Fibroblast of upper back skin (primary cell): ENCODE measurements at places on chromosomes 16 and 17.

DNA sequence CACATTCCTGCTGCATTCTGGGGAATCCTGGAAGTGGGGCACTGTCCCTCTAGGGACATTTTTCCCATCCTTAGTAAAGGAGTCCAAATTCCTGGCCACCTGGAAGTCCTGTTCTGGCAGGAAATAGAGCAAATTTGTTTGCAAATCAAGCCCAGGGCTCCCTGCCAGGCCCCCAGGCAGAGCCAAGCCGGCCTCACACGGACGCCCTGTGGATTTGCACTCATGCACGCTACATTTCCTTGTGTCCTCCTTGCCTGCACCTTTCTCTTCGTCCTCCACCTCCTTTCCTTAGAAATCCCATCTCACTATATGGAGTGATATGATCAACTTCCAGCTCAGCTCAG lies 7.0 kb upstream of the CALB2 start:
- DNase-seq = peak; percentile 7

- no peak for DNase-seq
These were observed 28.2 kb upstream of the DNAI2 start for GRCh38 chr17:74245871-74246270.

DNA sequence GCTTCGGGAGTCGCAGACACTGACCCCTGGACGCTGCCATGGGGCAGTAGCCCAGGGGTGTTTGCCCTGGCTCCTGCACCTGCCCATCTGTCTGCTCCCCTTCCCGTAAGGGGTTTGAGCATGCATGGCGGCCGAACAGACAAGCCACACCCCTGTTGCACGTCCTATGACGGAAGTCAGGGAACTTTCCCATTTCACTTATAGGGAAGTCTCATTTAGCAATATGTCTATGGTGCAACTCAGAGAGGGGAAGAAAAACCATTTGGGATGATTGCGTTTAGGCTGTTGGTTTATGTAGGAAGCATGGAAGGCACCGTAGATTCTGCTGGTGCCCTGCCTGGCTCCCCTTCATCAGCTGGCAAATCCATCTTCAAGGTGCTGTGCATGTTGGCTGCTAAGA lies 112.5 kb downstream of the HAPSTR1 start:
- DNase-seq = no peak

DNA sequence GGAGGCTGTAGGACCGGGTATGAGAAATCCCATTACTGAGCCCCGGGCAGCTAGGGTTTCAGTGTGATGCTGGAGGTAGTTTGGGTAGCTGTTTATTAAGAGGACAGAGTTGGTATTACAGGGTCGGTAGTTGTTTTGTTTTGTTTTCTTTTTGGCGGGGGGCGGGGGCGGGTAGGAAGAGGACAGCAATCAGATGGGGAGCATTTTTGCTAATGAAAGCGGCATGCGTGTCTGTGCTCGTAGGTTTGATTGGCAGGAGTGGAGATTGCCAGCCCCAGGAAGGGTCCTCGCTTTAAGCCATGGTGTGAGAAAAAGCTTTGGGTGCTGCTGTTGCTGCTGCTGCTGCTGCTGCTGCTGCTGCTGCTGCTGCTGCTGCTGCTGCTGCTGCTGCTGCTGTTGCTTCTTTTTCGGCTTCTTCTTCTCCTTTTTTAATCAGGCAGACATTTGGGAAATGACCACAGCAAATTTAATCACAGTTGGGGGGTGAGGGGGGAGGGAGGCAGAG lies 498.5 kb upstream of the ZFHX3 start:
- no peak for DNase-seq

DNA sequence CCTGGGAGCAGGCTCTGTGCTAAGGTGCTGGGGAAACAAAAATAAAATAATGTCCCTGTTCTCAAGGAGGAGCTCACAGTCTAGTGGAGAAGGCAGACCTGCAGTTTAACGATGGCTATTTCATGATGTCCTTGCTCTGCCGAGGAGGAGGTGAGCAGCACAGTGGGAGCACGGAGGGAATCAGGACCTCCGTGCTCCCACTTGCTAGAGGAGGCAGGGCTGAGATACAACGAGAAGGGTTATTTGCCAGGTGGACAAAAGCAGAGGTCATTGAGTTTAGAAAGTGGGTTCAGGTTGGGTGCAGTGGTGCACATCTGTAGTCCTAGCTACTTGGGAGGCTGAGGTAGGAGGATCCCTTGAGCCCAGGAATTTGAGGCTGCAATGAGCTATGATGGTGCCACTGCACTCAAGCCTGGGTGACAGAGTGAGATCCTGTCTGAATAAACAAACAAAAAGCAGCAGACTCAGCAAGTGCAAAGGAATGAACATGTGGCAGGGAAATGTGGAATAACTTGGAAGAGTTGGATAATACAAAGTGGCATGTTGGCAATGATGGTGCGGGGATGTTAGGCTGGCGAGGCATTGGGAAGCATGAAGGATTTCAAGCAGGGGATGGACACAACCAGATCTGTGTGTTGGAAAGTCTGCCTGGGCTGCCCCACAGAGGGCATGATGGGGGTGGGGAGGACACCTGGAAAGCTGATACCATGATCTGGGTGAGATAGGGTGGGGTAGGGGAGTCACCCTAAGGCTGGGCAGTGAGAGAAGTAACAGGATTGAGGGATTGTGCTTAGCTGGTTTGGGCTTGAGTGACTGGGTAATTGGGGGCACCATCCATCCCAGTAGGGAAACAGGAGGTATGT lies 12.8 kb upstream of the TNS4 start:
- DNase-seq = no peak

GRCh38 chr17:16155536-16155935 lies 59.8 kb downstream of the NCOR1 start:
- no peak for DNase-seq

GRCh38 chr16:3180445-3180878 lies 7.5 kb upstream of the OR1F1 start:
- no peak for DNase-seq

DNA sequence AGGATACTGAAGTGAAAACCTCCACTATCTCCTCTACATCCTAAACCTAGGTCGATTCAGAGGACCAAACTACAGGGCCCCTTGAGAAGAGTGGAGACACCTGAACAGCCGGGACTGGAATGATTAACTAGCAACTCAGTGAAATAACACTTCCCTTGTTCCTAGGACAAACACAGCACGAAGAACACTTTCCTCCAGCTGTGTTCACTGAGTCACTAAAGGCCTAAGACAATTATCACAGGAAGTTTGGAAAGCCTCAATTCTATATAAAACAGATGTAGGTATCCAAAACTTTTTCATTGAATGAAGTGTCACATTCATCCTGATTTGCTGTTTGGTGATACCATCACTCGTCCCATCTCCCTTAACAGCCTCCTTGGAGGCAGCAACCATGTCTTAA lies 15.5 kb upstream of the CUEDC1 start:
- DNase-seq = peak; percentile 71

GRCh38 chr16:89023621-89024511 lies 46.9 kb upstream of the CBFA2T3 start:
- no peak for DNase-seq

GRCh38 chr16:85730186-85730465 lies 20.8 kb downstream of the C16orf74 start:
- no peak for DNase-seq

DNA sequence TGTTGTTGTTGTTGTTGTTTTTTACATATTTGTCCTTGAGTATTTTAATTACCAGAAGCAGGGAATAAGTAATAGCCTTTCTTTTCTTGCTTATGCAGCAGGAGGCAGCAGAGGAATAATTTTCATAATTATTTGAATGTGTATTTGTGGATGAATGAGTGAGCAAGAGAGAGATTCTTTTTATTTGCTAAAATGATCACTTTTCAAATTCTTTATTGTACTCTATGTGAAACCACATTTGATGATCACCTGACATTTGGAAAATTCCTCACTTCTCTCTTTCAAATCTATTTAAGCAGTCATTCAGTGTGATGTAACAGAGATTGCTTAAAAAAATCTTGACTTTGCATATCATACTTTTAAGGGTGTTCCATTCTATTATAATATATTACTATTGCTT lies 223.6 kb downstream of the BCAS3 start:
- DNase-seq = peak; percentile 19

GRCh38 chr17:71180801-71181385 lies 939.9 kb upstream of the SOX9 start:
- DNase-seq = peak; percentile 85

DNA sequence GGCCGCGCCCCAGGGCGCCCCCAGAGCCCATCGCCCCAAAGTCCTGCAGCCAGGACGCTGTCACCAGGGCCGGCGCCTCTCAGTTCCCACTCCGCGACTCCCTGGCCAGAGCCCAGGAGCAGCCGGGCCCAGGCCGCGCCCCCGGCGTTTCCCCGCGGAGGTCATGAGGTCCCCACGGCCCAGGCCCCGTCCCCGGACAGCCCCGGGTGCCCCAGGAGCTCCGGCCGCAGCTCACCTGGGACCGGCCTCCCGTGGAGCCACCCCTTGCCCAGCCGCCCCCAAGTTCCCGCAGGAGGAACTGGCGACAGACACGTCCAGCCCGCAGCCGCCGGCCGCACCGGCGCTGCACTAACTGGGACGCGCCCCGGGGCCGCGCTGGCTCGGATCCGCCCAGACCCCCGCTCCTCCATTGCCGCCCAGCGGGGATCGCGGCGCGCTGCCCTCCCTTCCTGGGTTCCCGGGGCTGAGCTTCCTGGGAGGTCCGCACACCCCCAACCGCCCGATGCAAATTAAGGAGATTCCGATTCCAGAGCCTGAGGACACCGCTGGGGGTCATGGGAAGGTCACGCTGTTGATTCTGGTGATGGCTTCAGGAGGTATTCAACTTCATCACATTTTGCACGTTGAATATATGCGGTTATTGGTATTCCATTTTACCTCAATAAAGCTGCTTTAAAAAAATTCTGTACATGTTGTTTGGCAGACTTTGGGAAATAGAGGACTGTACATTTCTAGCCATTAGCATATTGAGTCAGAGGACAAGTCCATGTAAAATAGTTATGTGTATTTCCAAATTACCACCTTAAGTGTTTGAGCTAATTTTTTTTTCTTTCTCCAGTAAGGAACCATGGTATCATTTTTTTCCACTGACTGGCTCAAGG lies 9.9 kb downstream of the AHSP start:
- DNase-seq = peak; percentile 29

DNA sequence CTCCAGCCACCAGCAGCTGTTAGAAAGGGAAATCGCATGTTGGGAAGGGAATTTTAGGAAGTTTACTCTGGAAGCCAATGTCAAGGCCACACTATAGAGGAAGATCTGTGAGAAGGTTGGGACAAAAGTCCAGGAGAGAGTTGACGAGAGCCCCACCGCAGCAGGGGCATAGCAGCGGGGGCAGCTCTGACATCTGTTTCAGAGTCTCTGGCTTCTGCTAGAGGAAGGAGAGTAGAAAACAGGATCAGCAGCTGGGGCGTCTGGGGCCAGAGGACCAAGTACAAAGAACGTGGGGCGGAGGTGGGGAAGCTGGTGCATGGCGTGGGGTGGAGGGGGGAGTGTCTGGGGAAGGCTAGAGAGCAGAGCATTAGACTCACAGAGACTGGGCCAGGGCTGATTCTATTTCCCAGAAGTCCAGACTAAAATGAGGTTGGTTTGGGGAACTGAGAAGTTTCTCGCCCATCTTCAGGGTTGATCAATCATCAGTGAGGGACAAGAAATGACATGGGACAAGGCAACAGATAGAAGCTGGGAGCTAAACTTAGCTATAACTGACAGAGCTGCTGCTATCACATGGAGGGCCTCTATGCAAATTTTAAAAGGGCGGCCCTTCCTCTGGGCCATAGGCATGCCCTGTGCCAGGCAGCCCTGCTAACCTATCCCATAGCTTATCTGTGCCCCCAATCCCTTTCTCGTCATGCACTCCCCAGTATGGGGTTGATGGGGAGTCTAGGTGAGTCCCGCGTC lies 1.2 kb downstream of the RABEP2 start:
- no peak for DNase-seq

GRCh38 chr17:43439041-43439440 lies 40.2 kb downstream of the ARL4D start:
- DNase-seq = no peak

DNA sequence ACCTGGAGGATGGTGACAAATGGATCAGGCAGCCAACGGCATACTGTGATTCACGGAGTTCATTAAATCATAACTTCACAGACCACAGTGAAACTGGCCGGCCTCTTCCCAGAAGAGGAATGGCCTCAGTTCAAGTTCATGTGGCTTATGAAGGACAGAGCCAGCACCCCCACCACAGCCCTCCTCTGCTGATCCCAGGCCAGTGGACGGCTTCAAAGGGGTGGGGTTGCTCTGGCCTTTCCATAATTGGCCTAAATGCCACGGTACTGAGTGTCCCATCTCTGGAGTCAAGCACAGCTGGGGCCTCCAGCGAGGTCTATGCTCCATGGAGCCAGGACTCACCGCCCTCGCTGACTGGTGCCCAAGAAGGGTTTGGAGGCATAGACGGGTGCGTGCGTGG lies 21.4 kb downstream of the GALNS start:
- DNase-seq = no peak

GRCh38 chr17:72687886-72688285 lies 404.6 kb downstream of the SLC39A11 start:
- no peak for DNase-seq

DNA sequence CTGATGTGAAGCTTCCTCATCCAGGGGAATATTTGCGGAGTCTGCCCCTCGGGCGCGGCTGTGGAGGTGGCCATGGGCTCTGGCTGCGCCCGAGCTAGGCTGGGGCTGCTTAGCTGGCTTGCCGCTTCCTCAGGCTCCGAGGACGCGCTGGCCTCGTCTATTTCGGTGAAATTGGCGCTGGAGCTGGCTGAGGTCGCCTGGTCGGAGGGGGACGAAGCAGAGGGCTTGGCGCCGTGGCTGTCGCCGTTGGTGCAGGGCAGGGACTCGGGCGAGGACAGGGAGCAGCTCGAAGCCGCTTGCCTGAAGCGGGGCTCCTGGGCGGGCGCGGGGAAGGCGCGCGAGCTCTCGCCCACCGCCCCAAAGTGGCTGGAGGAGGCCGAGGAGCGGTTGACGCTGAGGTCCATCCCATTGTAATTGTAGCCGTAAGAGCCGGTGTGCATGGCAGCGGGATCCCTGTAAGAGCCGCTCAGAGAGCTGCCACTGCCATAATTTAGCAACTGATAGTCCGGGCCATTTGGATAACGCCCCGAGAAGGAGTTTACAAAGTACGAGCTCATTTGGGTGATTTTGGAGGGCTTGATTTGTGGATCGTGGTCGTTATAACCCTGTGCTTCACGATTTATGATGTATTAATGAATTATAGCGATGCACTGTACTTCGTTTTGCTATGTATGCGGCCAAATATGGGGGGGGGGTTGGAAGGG lies at the start of gene HOXB5:
TSS of gene HOXB5 (minus strand) at position 654 of the 704 bp plus-strand sequence. CDS start at position 557, 97 bp downstream.
- DNase-seq = no peak

DNA sequence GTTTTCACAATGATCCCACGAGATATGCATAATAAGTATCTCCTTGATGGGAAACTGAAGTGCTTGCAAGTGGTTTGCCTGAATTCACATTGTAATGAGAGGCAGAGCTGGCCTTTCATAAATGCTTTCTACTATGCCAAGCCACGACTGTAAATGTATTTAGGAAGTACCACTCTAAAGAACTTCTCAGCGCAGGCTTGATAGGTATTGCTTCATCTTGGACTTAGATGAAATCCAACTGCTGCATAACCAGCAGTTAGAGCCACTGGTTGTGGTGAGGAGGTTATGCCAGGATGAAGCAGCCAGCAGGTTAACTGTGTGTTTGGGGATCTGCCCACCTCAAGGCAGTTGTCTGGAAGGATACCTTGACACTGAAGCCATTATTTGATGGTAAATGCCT lies 26.8 kb downstream of the MARCHF10 start:
- DNase-seq = peak; percentile 82
